AG09309 (cell line): ENCODE measurements at places on chromosomes 1 and 21.
A peak's percentile ranks its signal among the peaks of the same experiment; 100 is the strongest.

DNA sequence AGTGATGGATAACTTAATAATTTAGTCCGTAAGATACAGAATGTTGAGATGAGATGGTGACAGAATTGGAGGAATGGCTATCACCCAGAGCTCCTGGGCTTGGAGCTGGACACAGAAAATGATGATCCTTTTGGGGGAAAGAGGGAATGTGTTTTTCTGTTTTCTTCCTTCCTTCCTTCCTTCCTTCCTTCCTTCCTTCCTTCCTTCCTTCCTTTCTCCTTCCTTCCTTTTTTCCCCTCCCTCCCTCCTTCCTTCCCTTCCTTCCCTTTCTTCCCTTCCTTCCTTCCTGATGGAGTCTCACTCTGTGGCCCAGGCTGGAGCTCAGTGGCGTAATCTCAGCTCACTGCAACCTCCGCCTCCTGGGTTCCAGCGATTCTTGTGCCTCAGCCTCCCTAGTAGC lies 2.8 kb upstream of the GPR137B start:
- DNase-seq = no peak

DNA sequence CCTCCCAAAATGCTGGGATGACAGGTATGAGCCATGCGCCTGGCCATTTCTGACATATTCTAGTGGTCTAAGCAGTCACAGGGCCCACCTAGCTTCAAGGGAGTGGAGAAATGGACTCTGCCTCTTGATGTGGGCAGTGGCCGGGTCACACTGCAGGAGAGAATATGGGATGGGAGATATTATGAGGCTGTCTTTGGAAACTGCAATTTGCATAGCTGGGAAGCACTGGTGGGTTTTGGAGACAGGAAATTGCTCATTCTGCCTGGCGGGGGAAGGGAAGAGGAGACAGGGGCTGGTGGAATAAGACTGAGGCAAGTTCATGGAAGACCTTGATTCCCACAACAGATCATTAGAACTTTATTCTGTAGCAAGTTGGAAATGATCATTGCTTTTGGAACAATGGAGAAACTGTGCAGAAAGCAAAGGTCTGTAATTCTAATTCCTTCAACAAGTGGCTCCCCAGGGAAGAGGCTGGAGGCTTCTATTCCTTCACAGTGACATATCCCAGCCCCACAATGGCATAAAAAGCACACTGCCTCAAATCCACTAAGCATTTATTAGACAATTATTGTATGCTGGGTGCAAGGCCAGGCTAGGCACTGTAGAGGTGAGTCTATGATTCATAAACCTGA lies 10.5 kb downstream of the NCMAP start:
- DNase-seq = no peak

GRCh38 chr21:38561613-38562581 lies 63.6 kb upstream of the ERG start:
- no peak for DNase-seq

DNA sequence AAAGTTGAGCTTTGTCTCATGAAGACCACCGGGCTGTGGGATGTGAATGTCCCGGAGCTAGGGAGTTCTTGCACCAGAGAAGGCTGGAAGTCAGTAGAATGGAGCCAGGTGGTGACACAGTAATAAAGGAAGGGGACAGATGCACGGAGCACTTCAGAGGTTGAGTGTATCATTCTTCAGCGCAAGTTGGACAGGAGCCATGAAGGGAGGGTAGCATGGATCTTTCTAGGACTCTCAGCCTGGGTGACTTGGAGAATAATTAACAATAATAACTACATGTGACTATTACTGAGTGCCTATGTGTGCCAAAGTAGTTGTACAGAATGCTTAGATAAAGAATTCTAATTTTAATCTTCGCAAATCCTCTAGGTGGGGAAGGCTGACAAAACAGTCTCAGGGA lies 258.7 kb upstream of the AJAP1 start:
- DNase-seq = no peak

GRCh38 chr21:33478935-33479678 lies 667 bp downstream of the TMEM50B start:
- DNase-seq = no peak

DNA sequence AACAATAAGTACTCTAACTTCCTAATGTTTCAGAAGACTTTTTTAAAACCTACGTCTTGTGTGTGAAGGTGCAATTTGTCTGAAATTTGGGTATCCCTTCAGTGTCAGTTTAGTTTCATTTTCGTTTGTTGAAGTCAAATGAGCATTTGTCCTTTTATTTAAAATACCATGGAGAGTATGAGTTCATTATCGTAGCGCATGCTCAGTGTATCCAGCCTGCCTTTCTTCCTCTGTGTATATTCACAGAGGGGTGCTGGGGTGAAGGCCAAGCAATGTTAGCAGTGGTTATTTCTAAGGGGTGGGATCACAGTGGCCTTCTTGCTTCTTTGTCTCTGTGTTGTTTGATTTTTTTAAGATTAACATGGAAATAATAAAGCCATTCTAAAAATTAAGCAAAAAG lies 43.2 kb downstream of the CNN3 start:
- no peak for DNase-seq

GRCh38 chr1:45803299-45803780 lies at the start of gene MAST2:
Gene MAST2, plus strand, starts transcription at chr1:45803612. Its CDS starts 284 bp downstream, at chr1:45803896.
- DNase-seq = peak; percentile 32

- DNase-seq = no peak
Measured at GRCh38 chr1:34768856-34769255, 9.3 kb downstream of the GJB4 start.

DNA sequence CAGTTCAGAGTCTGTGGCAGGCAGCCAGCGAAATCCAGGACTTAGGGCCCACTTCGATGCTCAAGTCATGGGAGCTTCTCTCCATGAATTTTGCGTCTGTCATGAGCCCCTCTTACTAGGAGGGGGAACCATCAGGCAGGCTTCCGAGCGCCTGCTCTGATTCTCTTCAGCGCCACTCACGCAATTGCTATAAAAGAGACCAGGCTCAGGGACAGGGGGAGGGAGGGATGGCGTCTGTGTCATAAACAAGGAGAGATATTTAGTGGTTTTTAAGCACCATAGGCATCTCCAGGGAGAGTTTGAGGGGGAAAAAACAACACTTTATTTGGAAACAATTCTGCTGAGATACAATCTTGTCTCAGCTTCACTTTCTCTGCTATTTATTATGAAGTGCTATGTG lies 60.6 kb downstream of the NAV1 start:
- DNase-seq = no peak

GRCh38 chr1:226989085-226989920 lies 49.2 kb downstream of the COQ8A start:
- no peak for DNase-seq

- DNase-seq = no peak
Measured at GRCh38 chr1:9319789-9320519, 27.3 kb downstream of the SPSB1 start.

DNA sequence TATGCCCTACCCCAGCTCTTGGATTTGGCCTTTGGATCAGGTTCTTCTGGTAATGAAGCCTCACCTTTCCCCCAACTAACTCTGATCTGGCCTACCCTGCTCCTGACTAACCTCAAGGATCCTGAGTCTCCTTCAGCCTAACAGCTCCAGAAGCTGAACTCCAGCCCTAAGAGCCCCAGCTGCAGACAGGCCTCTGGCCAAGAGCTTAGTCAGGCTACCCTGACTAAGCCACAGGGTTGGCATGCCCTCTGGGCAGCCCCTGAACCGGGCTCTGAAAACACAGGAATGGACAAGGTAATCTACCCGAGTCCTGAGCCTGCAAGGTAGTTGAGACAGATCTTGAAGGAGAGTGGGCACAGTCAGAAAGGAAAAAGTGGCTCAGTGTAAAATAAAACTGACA lies 29.4 kb downstream of the COA7 start:
- no peak for DNase-seq

DNA sequence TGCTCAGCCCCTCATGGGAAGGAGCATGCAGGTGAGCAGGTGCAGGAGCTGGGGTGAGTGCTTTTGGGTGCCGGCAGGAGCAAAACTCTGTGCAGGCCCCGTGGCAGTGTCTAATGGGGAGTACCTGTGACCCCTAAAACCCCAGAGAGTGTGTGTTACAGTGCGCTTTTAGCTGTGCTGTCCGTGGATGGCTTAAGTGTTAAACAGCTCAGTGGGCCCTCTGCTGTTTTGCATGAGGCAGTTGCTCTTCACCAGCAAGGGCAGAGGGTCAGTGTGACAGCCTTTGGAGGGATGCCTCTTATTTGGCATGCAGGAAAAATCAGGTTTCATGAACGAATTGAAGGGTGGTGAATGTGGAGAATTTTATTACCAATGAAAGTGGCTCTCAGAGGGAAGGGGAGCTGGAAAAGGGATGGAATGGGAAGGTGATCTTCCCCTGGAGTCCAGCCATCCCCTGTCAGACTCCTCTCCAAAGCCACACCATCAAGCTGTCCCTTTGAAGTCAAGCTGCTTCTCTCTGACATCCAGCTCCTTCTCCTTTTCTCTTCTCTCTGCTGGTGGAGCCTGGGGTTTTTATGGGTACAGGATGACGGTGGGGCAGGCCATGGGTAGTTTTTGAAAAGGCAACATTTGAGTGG lies 17.0 kb upstream of the ALG14 start:
- DNase-seq = no peak

DNA sequence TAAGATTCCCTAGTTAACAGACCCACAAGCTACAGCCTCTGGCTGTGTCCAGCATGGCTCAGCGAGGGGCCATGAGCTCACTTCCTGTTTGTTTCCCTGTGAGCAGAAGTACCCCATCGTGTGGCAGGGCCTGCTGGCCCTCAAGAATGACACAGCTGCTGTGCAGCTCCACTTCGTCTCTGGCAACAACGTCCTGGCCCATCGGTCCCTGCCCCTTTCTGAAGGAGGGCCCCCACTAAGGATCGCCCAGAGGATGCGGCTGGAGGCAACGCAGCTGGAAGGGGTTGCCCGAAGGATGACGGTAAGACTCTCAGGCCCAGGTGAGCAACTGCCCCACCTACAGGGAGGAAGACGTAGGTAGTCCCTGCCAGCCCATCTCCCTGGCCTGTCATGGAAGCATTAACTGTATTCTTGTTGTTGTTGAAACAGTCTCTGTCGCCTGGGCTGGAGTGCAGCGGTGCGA lies 38.2 kb downstream of the ZBTB17 start:
- DNase-seq = no peak

DNA sequence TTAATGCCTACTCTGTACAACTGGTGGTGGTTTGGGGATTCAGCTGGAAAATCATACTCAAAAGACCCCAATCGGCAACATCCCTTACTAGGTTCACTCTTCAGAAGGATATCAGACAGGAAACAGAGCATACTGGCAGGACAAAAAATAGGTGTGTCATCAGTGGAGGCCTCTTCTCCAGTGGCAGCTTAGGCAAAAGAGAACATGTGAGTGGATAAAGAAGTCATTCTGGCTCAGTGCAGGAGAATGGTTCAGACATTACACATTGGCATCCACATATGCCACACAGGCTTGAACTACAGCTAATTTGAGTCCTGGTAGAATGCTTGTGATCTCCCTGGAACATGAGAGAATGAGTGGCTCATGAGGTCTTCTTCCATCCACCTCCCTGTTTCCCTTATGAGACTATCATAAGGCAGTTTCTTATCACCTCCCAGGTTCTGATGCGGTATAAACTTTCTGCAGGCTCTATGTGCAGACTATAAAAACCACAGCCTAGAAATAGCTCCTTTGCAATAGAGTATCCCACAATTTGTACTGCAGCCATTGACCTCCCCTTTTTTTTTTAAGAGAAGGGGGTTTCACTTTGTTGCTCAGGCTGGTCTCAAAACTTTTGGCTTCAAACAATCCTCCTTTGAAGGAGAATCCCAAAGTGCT lies 24.7 kb downstream of the VAMP4 start:
- DNase-seq = no peak

- no peak for DNase-seq
Measured at GRCh38 chr1:192592981-192593708, 17.6 kb downstream of the RGS1 start.

GRCh38 chr1:81967951-81968350 lies 167.2 kb downstream of the ADGRL2 start:
- no peak for DNase-seq

- DNase-seq = no peak
Measured at GRCh38 chr1:167991546-167991945, 54.7 kb upstream of the MPC2 start.

- DNase-seq = no peak
Measured at GRCh38 chr1:64616039-64616438, 128.8 kb upstream of the RAVER2 start.

DNA sequence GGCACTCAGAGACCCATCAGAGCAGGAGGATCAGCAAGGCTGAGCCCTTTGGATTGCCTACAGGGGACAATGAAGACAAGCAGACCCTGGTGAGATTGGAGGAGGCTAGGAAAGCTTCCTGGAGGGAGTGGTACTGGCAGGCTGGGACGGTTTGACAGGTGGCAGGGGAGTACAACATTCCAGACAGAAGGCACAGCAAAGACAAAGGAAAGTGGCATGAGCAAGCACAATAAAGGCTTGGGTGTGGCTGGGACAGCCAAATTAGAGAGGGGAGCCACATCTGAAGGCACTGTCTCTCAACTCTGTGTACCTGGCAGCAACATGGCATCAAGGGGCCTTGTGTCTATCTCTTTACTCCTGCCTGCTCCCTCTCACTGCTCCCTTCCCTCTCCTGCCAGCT lies 38.2 kb downstream of the DMAP1 start:
- DNase-seq = no peak

DNA sequence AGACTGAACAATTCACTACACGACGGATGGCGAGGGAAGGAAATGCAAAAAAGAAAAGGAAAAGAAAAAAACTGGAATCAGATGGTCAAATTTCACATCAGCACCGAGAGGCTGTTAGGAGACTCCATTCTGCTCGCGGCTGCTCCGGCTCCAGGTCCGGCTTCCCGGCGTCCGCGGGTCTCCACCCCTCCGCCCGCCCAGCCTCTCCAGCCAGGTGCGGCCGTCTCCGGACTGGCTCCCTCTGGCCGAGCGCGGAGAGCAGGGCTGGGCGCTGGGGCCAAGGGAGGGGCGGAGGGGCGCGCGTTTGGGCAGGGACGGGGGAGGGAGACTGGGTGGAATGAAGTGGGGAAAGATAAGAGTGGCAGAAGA lies 332 bp downstream of the KCNJ6 start:
- no peak for DNase-seq

GRCh38 chr1:42431514-42431913 lies 24.3 kb downstream of the ZMYND12 start:
- DNase-seq = no peak

- no peak for DNase-seq
Measured at GRCh38 chr1:196733091-196733970, 41.3 kb upstream of the CFHR3 start.

GRCh38 chr1:167502719-167503462 lies 15.4 kb downstream of the CD247 start:
- no peak for DNase-seq

GRCh38 chr1:150513351-150513791 lies 2.2 kb upstream of the FALEC start:
- no peak for DNase-seq
